GM06990 (cell line): ENCODE measurements at places on chromosomes 2 and 18.

DNA sequence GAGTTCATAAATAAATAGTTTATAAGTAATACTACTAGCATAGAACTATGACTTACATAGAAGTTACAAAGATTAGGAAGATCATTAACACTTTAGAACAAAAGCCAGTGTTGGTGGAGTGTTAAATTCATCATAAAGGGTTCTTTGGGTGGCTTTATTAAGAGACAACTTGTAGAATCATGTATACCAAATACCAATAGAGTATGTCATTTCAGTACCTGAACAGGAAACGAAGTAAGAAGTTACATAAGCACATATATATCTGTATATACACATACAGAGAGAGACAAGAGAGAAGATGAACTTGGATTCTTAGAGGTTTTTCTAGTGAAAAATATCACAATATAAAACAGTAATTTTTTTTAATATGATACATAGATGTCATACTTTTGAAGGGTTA, 82.5 kb upstream of the OTX1 start:
- DNase-seq: no peak

DNA sequence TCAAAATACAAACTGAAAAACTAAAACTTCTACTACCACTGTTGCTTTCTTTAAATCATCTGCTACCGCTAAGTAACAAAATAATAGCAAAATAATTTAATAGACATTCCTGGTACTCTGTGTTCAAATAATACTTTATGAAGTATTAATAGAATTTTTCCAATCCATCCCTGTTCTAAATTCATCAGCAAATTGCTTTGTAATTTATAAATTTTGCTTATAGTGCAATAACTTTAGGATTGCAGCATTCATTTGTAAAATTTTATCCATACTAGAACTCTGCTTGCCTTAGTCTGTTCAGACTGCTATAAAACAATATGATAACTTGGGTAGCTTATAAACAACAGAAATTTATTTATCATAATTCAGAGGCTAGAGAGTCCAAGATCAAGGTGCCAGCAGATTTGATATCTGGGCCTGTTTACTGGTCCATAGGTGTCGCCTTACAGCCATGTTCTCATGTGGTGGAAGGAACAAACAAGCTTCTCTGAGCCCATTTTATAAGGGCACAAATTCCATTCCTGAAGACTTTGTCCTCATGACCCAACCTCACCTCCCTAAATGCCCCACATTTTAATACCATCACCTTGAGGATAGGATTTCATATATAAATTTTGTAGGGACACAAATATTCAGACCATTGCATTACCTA, 415.1 kb upstream of the MAP2 start:
- no peak for DNase-seq

DNA sequence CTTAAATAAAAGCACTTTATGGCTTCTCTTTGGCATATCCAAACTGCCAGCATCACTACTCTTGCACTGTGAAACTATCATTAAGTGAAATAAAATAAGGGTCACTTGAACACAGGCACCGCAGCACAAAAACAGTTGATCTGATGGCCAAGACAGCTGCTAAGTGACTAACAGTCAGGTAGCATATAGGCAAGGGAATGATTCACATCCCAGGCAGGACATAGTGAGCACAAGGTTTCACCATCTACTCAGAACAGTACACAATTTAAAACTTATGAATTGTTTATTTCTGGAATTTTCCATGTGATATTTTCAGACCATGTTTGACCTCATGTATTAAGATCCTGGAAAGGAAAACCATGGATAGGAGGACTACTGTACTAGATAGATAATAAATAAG, 214.2 kb downstream of the MREG start:
- no peak for DNase-seq

- peak; percentile 29 for DNase-seq
Observed at GRCh38 chr18:75249672-75250470, 39.3 kb downstream of the TSHZ1 start.

DNA sequence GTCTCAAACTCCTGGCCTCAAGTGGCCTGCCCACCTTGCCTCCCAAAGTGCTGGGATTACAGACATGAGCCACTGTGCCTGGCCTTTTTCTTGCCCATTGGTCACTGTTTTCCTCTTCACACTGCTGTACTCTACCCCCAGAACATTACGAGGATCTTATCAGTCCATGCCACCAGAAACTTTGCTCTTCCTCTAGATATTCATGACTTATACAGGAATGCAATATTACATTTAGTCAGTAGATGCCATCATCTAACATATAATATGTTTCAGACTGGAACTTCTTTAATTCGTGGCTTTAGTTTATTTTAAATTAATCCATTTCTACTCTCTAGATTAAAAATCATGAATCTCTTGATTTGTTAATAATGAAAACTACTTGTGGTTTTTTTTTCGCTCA, 135.5 kb downstream of the COMMD1 start:
- DNase-seq: no peak

DNA sequence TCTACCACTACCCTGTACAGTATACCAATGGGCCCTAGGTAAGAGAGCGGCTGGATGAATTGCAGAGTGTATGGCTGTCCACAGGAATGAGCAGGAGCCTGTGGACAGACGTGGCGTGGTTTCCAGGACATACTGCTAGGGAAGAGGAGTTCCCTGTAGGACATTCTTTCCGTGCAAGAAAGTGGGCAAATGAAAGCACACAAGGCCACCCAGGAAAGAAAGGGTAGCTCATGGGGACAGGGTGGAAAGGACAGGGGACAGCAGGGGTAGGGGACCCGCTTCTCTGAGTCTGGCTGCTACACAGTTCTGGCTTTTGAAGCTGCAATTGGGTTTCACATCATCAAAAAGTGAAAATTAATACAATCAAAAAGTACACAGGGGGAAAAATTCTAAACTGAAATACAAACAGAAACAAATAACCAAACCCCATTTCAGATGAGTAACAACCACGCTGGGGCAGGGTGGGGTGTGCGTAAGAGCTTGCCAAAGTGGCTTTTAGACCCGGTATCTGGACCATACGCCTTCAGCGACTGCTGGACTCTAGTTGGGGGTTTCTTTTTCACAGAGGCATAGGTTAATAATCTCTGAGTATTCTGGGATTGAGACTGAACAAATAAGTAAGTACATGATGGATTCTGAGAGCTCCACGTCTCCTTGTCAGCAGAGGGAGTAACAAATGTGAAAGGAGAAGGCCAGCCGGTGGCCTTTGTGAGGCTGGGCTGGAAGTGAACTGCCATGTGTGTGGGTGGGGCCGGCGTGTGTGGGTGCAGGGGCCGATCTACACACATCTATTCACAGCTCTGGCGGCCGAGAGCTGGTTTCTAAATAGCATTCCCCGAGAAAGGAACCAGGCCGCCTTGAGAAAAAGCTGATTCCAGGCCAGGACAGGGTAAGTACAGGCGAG, 84.0 kb downstream of the HDAC4 start:
- no peak for DNase-seq

GRCh38 chr2:208359632-208359986, 47.0 kb upstream of the PTH2R start:
- peak; percentile 12 for DNase-seq

DNA sequence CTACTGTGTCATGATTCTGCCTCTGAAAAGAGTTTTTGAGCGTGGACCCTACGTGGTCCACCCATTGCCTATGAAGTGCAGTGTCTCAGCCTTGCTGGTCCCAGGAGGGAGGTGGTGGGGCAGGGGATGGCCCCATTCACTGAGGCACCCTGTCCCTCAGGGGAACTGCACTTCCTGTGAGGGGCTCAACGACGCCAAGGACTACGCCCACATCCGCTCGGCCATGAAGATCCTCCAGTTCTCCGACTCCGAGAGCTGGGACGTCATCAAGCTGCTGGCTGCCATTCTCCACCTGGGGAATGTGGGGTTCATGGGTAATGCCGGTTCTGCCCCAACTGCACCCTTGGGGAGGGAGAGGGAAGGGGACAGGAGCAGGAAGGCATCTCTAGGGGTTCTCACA, 42.5 kb downstream of the MYO7B start:
- DNase-seq: peak; percentile 62

DNA sequence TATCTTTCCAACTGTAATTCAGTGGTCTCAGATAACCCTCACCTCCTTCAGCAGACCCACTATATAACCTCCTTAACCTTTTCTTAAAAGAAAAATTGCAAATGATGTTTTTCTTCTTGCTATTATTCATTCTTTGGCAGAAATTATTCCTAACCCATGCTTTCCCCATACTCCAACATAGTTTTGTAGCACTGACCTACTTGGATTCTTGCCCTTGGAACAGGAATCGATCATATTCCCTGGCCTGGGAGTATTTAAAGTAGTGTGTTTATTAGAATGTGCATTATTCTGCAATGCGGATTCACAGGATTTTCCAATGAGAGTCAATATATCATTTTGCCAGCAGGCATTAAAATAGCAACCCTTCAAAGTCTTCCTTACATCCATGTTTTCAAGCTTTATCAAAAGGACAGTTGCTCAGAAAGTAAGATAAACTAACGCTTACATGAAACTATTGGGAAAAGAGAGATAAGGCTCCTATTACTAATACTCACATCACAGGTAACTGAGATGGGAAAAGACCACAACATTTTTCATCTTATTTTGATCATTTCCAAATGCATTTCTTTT, 37.4 kb downstream of the CHN1 start:
- DNase-seq: no peak

DNA sequence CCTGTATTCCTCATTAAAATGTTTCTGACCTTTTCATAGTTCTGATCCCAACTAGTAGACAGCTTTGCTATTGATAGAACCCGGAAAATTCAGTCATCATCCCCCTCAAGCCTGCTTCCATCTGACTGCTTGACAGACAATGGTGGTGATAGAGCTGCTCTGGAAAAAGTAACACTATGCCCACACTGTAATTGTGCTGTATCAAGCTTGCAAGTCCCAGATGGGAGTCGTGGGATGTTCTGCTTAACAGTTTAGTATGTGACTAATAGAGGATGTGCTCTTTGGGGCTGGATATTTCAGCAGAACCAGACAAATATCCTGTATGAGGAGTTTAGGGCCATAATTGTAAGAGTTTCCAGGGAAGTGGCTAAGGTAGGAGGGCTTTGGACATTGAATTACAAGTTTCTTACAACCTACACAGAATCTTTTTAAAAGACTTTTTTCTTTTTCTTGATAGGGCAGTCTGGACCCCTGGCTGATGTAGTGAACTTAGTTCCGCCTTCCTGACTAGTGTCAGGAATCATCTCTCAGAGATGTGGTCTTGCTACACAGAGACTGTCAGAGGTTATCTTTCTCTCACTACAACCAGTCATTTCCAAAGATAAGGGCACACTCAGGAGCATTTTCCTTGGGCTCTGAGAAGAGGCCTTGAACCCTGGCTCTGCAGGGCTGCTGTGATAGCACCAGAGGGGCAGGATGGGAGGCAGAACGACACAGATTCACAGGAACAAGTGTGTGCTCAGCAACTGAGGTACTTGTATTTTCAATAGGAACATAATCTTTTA, 158.0 kb upstream of the RBMS1 start:
- DNase-seq: no peak

- no peak for DNase-seq
Observed at GRCh38 chr2:44191739-44192138, 23.1 kb downstream of the PPM1B start.

DNA sequence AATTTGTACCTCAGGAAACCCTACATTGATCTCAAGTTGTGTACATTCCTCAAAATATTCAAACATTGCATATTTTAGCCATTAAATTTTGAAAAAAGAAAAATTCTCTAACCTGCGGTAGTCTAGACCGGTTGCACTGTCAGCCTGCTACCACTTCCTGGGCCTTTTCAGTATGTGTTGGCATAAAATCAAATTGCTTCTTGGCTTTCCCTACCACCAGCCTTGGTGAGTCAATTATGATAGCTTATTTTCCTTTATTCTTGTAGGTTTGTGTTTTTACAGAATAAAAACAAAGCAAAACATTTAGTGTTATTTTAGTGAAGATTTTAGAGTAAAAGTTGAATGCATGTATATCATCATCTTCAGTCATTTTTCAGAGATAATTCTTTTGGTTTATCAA, 61.2 kb downstream of the FAM171B start:
- DNase-seq: no peak

DNA sequence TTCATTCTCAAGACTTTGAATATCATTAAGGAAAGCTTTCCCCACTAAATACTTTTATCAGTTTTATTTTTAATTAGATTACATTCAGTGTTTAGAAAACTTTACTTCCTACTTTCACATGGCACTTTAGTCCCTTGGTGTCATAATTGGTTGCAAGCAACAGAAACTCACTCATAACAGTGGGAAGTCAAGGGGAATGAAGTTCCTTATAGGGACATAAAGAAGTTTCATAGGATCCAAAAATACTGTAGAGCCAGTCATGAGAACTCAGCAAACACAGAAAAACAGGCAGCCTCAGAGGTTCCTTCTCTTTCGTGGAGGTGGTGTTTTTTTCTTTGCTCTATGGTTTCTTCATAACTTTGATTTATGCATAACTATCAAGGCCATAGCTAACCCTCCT, 809.0 kb downstream of the BCL11A start:
- no peak for DNase-seq

- no peak for DNase-seq
Observed at GRCh38 chr2:5932556-5933469, 240.6 kb downstream of the SOX11 start.

- DNase-seq: no peak
Observed at GRCh38 chr2:40937284-40937683, 485.4 kb upstream of the SLC8A1 start.

GRCh38 chr2:151350579-151351195, 6.7 kb upstream of the TNFAIP6 start:
- no peak for DNase-seq

DNA sequence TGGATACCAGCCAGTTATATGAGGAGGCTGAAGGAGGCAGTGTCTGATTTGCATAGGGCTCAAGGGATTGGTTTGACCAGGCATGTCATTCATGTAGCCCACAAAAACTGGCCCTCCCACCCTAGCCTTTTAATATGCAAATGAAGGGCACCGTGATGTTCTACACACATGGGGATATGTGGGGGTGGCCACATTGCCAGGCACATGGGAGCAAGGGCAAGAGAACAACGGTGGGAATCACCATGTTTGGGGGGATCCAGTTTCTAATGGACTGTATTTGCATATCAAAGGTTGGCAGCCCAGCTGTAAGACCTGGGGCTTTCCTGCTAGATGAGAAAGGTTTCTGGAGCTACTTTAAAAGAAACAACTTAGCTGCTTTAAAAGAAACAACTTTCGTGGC, 65.1 kb upstream of the SLC25A52 start:
- DNase-seq: no peak

GRCh38 chr18:22309191-22309590, 108.5 kb downstream of the CTAGE1 start:
- DNase-seq: no peak

DNA sequence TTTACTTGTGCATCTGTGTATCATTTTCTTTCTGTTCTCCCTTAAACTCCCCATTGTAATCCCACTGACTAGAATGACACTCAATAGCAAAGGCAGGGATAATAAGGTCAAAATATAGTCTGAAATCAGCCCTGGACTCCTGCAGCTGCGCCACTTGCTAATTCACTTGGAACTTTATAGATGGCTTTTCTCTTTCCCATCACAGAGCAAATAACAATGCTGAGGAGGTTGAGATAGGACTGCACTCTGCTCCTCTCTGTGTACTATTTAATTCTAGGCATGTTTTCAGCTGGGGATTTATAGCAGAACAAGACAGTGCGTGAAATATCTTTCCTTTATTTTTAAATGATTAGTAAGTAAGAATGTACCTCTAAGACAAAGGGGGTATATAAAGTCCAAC, 324.2 kb downstream of the LNPK start:
- DNase-seq: no peak

GRCh38 chr2:38598200-38598990, 4.3 kb downstream of the HNRNPLL start:
- no peak for DNase-seq

- DNase-seq: no peak
Observed at GRCh38 chr18:58394046-58394445, 234.8 kb downstream of the ALPK2 start.
